ENCODE measurements at places on chromosomes 2 and 18.

DNA sequence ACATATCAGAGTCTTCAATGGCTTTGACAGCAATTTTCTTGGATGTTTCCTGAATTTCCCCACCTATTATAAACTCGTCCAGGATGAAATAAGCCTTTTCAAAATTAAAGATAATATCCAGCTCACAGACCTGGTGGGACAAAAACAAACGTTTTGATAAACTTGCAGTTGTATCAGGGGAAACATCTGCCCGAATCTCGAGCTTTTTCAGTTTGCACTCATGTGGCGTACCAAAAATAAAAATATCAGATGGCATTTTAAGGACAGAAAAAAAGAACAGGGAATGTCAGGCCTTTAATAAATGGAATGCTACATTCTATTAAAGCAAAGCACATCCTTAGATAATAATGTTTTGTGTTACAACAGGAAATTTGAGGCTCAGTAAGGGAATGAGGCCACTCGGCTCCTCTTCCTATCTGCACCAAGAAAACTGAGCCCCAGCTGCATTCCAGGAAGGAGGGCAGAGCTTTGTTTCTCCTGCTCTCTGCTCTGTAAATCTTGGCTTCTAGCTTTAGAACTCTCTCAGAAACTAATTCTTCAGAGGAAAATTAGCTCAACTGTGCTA lies 72.1 kb downstream of the AP1S3 start:
- no peak for DNase-seq

DNA sequence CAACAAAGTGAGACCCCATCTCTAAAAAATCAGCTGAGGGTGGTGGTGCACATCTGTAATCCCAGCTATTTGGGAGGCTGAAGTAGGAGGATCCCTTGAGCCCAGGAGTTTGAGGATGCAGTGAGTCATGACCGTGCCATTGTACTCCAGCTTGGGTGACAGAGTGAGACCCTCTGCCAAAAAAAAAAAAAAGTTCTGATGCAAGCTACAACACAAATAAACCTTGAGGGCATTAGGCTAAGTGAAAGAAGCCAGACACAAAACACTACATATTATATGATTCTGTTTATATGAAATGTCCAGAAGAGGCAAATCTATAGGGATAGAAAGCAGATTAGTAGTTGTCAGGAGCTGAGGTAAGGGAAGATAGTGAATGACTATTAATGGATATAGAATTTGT lies 13.0 kb downstream of the YWHAQ start:
- DNase-seq = no peak

DNA sequence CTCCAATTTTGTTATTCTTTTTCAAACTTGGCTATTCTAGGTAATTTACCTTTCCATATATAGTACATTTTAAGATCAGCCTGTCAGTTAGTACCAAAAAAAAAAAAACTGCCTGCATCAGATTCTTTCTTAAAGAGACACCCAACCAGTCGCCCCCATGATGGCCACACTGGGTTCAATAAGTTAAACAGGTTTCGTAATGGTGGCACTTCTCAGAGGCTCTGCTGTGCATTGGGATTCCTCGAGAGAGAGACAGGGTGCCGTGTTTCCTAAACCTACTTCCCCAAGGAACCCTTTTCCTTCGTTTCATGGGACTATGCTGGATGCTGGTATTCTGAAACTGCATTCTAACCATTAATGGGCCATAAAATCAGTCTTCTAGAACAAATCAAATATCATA lies 37.4 kb downstream of the MYO7B start:
- DNase-seq = no peak

DNA sequence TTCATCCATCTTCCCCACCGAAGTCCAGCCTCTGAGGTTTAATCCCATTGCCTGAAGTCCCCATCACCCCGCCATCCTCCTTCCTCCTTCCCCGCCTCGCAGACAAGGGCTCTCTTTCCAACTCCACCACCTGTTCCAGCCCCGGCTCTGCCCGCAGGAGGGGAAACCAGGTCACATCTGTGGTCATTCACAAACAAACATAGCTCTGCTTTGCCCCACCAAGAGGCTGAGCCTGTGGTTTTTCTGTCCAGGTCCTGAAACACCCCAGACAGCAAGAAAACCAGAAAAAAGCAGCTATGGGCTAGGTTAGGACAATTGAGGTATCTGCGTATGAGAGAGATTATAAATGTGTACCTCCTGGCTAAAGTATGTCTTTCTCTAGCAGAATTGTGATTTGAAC lies 144.7 kb downstream of the GLI2 start:
- no peak for DNase-seq

- DNase-seq = no peak
Observed at GRCh38 chr18:42891705-42892104, 223.8 kb downstream of the RIT2 start.

GRCh38 chr18:11488175-11488574 lies 121.2 kb upstream of the SLC35G4 start:
- DNase-seq = no peak

DNA sequence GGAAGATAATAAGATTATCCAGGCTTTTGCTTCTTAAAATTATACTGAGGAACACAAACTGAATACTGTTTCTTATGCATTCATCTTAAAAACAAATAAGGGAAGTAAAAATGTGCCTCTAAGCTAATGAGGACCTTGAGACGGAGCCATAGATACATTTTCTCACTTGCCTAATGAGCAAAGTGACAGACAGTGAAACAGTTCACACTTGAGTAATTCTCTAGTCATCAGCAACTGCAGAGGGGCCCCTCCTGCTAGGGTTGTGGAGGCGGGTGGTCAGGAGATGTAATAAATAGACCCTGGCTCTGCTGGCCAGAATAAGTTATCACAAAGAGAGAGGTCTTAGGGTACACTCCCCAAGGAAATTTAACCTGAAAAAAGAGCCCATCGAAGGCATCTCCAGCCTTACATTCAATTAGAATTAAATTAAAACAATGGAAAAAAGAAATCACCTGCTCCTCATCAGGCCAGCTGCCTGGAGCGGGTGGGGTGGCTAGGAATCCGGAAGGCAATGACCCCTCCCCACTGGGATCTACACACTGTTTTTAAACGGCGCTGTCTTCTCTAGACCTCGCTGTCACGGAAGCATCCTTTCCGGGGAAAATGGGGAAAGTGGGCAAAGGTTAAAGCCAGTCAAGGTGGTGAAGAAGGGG lies 32.6 kb upstream of the INSIG2 start:
- no peak for DNase-seq

- no peak for DNase-seq
Observed at GRCh38 chr18:9526458-9526857, 51.1 kb downstream of the RALBP1 start.

- no peak for DNase-seq
Observed at GRCh38 chr2:232026910-232027309, 65.4 kb downstream of the DIS3L2 start.
